A549 treated with dexamethasone at 1 μM for 4 hours (cell line): ENCODE measurements at places on chromosomes 2 and 18. TPM values are rescaled to one million over a fixed set of nuclear protein-coding genes. Genes with fewer than 3 reads are reported as not detected.

Gene CD8B2
- total RNA-seq = not detected in 5 replicates

Gene PTPRN
- total RNA-seq = 0.97 to 1.8 TPM (median 1.4 TPM) in 5 replicates

Gene CHRNG
- total RNA-seq = not detected in 5 replicates

Gene STAT4
- 3.9 to 5.7 TPM (median 4.8 TPM) in 5 replicates for total RNA-seq

Gene MC2R
- total RNA-seq = not detected in 5 replicates

Gene SLC9A4
- not detected in 5 replicates for total RNA-seq

Gene FANCL
- 20.8 to 24.0 TPM (median 22.7 TPM) in 5 replicates for total RNA-seq

Gene C1QL2
- total RNA-seq = 0.30 to 0.86 TPM (median 0.67 TPM) in 5 replicates

Gene CHRND
- total RNA-seq = 0.07 to 0.09 TPM in 2 of 5 replicates, not detected in the others

Gene PCGF1
- 29.3 to 38.9 TPM (median 31.6 TPM) in 5 replicates for total RNA-seq

Gene GPR17
- total RNA-seq = 0.06 to 0.08 TPM (median 0.07 TPM) in 3 of 5 replicates, not detected in the others

Gene MC4R
- total RNA-seq = not detected in 5 replicates

Gene REEP1
- 0.89 to 1.6 TPM (median 1.2 TPM) in 5 replicates for total RNA-seq

Gene SULT1C3
- not detected in 5 replicates for total RNA-seq

Gene PROKR1
- total RNA-seq = 0.01 to 0.05 TPM (median 0.04 TPM) in 3 of 5 replicates, not detected in the others

Gene CD207
- 0.05 to 0.08 TPM (median 0.07 TPM) in 3 of 5 replicates, not detected in the others for total RNA-seq

Gene DHRS9
- 3.4 to 4.6 TPM (median 3.9 TPM) in 5 replicates for total RNA-seq

Gene PTMA
- total RNA-seq = 1,608 to 1,847 TPM (median 1,725 TPM) in 5 replicates
